Activated CD8-positive, alpha-beta memory T cell treated with anti-CD3 and anti-CD28 coated beads for 1 hour (primary cell): ENCODE measurements at places on chromosomes 5 and 9.

- no peak for DNase-seq
Measured at GRCh38 chr9:71812385-71812784, 44.1 kb upstream of the CEMIP2 start.

DNA sequence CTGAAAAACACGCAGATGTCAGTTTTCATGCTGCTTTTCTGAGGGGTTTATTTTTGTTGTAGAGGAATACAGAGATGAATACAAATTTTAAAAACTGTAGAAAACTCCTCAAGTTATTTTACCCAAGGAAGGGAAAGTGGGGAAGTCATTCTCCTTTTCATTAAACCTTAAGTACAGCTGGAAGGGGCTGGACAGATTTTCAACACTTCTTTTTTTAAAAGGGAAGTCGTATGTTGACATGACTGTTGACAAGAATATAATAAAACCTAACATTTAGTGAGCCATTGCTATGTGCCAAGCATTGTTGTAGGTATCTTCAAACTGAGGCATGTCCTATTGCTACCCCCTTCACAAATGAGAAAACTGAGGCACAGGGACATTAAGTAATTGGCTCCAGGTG lies 235.7 kb upstream of the ELL2 start:
- no peak for DNase-seq

DNA sequence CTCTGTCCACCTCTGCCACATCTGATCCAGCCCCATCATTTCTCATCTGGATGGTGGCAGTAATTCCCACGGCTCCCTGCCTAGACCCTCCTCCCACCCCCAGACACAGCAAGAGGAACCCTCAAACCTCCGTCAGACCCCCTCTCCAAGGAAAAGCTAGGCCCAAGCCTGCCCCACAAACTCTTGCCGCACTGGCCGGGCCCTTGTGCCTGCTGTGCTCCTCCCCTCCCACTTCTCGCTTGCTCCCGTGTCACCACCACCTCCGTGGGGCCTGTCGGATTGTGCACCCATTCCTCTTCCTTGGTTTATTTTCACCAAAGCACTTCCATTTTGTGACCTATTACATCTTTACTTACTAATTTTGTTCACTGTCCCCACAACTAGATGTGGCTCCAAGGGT lies 14.2 kb downstream of the BARX1 start:
- no peak for DNase-seq

GRCh38 chr9:15068261-15068660 lies 158.0 kb upstream of the FREM1 start:
- DNase-seq: no peak

- DNase-seq: no peak
Measured at GRCh38 chr5:59380350-59380951, 513.1 kb downstream of the PDE4D start.

DNA sequence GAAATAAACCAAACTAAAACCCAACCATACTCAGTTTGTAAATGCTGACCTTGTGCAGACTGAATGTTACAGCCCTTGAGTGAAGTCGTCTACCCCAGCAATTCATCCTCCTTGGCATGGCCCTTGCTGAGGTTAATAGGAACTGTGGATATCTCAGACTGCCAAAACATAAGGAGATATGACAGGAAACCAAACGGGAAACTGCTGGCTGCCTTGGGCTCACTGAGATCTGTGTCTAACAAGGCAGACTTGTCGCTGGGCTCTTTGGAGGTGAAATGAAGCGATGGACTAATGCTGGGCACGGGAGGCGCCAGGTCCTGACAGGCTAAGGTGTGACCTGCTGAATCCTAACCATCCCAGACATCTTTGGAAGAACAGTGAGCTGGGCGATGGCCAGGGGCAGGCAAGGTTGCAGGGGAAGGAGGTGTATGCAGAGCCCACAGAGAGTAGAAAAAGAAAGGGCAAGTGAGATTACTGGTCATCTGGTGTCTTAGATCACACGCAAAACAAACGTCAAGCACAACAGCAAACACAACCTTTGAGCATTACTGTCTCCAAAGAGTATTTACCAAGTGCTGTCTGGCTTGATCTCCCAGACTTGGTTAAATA lies 44.6 kb upstream of the ALDH1A1 start:
- DNase-seq: no peak

GRCh38 chr9:75121914-75122558 lies 33.7 kb downstream of the OSTF1 start:
- no peak for DNase-seq

- DNase-seq: no peak
Measured at GRCh38 chr9:16031486-16031885, 478.6 kb downstream of the CCDC171 start.

DNA sequence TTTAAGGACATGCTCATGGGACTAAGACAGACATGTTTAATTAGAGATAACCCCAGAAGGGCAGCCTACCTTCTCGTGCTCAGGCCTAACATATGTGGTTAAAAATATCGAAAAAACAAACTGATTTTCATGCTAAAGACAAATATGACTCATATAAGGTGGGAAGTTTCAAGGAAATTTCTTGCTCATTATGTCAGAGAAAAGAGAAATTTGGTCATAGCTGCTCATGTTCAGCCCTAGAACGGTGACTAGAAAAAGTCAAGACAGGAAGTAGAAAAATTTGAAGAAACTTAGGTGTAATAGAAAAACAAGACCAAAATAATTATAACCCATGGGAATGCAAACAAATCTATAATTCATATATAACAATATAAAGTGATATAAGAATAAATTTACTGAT lies 120.6 kb downstream of the PRDM9 start:
- no peak for DNase-seq

GRCh38 chr5:31485376-31486207 lies 46.3 kb downstream of the DROSHA start:
- DNase-seq: no peak

- DNase-seq: no peak
Measured at GRCh38 chr5:124245276-124245675, 501.2 kb downstream of the ZNF608 start.

DNA sequence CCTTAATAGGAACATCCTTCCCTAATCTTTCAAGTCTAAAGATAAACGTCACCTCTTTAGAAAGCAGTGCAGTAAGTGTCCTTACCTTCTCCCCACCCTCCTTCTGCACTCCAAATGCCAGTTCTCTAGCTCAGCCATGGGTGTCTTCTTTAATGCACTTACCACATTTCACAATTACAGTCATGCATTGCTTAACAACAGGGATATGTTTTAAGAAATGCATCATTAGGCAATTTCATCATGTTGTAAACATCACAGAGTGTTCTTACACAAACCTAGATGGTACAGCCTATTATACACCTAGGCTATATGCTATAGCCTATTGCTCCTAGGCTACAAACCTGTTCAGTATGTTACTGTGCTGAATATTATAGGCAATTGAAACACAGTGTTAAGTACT lies 91.2 kb downstream of the RFX3 start:
- DNase-seq: no peak

DNA sequence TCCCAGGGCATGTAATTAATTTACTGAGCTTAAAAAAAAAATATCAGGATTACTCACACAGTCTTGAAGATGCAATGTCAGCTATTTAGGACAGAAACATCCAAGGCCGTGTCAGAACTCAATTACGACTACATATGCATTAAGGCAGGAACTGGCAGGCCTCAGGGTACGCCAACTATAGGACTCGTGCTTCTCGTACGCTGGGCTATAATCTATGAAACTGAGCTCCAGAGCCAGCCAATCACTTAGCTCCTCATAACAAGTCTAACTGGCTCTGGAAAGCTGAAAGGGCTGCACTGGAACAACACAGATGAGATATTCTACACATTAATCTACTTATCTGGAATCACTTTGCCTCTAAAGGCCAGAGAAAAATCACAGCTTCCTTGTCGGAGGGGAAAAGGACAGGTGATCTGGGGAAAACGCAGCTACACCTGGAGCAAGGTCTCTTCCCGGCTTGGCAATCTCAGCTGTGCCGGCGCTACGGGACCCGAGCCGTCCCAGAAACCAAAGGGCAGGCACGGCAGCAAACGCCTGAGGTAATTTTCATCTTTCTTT lies 212.0 kb downstream of the DEPDC1B start:
- no peak for DNase-seq

DNA sequence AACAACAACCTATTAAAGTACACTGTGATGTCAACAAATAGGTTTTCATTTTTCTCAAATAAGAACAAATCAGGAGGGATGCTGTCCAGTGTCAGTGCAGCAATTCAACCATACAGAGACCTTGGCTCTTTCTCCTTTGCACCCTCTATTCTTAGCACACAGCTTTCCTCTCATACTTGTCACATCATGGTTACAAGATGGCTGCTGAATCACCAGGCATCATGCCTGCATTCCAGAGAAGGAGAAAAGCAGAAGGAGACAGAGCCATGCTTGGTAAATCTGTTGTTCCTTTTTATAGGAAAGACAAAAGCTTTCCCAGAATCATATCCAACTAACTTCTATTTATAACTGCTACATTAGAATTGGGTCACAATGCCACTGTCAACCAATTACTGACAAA lies 124.7 kb upstream of the VLDLR start:
- DNase-seq: no peak

GRCh38 chr9:37182718-37183117 lies 62.3 kb downstream of the ZCCHC7 start:
- DNase-seq: no peak
